ENCODE measurements at places on chromosomes 5 and 9.

- no peak for DNase-seq
Measured at GRCh38 chr5:97071101-97071500, 71.3 kb downstream of the LIX1 start.

GRCh38 chr5:116058346-116058936 is 26.2 kb downstream of the ARL14EPL start:
- no peak for DNase-seq

DNA sequence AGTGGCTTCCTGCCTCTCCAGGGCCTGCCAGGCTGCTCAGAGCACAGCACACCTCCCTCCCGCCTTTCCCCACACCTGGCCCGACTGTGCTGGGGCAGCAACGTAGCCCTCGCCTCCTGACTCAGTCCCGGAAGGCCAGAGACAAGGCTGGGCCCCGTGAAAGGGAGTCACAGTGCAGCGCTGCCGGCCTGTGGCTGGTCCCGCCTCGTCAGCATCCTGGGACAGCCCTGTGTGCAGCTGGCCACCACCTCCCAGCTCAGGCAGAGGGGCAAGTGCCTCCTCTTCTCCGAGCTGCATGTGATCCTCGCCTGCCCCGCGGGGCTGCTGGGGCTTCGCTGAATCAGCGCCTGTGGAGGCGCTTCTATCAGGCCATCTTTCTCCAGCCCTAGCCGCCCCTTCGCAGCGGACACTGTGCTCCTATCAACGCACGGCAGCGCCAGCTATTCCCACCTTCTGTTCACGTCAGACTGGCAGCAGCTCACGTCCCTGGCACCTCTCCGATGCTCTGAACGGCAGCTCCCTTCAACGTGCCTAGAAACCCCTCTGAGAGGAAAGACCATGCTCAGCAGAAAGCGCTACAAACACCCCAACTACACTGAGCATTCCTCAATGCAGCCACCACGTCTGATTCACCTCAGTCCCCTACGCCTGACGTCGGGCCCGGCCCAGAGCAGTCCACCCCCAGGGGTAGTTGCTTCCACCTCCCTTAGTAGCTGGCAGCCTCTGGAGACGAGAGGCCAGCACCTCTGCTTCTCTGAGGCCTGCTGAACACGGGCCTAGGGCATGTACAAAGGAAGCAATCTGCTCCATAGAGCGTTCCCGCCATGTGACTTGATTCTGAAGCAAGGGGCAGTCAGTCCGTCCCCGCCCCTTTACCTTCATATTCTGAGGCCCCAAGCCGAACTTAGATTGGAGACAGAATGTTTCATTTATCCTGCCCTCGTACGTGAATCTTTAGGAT is 78.8 kb downstream of the GPR21 start:
- no peak for DNase-seq

- DNase-seq, result no peak
Measured at GRCh38 chr9:35162605-35163315, 951 bp downstream of the UNC13B start.

- DNase-seq, result no peak
Measured at GRCh38 chr5:150589862-150590601, 50.4 kb upstream of the SYNPO start.

DNA sequence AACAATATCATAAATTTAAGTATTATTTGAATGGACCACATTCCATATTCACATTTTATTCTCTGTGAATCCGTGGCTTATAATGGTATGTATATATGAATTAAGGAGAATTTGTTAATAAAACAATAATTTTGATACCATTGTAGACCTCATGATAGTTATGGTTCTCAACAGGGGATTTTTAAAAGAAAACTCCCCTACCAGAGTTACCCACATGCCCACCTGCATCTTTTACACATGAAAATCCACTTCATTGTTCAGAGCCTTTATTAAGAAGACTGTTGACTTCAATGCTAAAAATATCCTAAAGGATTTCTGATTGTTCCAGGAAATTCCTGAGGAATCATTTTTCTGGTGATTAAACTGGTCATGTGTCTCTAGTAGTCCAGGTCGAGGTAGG is 557.7 kb upstream of the MEF2C start:
- no peak for DNase-seq

DNA sequence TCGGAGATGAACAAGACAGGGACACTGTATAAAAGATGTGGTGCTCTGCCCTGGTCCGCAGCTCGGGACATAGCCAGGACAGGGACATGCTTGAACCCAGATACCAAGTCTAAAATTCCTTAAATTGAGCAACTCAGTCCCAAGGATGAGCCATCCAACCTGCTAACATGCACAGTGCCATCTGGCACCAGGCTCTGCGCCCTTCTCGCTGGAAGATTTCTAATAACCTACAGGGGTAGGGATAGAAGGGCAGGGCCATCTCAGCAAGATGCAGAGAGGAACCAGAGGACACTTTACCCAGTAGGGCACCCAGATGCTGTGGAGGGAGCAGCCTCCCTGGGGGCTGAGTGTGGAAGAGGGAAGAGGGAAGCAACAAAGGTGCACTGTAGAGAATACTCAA is 60.1 kb downstream of the SEMA4D start:
- no peak for DNase-seq

DNA sequence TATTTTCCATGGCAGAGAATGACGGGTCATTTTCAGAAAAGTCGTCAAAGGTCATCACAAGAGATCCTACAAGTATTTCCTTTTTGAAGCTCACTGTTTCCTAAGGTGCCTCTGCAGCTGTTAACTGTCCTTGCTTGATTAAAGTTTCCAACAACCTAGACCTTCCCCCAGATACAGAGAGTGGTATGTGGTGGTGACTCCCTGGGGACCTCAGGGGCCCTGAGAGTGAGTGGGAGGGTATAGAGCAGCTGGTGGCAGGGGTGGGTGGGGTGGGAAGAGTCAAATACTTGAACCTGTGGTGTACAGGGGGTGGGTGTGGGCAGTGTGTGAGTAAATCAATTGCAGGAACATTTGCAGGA is 1.6 kb upstream of the CD72 start:
- no peak for DNase-seq

GRCh38 chr9:89448821-89449220 is 49.1 kb downstream of the SEMA4D start:
- no peak for DNase-seq

DNA sequence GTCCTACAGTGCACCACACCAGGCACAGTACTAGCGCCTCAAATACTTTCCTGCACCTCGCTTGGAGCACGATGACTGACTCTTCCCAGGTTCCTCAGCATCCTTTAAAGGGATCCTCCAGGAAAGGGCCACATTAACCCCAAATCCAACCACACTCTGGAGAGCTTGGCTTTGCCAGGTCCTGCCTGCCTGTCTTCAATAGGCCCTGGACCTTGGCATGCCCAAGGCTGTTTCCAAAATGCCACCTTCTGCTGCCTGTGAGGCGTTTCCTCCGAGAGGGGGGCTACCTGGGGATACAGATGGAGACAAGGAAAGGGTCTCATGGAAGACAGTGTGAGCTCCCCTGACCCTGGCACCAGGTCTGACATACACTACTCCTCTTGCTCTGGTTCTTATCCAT is 169.9 kb downstream of the DAB2IP start:
- no peak for DNase-seq

DNA sequence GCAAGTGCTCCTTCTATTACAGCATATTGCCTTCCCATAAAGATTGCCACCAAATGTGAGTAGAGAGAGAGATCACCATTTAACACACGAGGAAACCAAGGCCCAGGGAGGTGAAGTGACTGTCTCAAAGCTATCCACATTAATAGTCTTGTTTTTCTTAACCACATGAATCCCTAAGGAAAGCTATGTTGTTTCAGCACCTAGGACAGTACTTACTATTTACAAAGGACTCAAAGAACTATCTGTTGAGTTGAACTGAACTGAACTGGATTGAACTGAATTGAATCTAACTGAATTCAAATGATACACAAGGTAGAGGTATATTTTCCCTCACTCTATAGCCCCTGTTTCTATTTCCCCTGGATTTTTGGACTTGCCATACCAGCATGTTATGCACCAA is 430.4 kb downstream of the CAAP1 start:
- no peak for DNase-seq

GRCh38 chr5:80904533-80905187 is 55.5 kb upstream of the RASGRF2 start:
- no peak for DNase-seq

DNA sequence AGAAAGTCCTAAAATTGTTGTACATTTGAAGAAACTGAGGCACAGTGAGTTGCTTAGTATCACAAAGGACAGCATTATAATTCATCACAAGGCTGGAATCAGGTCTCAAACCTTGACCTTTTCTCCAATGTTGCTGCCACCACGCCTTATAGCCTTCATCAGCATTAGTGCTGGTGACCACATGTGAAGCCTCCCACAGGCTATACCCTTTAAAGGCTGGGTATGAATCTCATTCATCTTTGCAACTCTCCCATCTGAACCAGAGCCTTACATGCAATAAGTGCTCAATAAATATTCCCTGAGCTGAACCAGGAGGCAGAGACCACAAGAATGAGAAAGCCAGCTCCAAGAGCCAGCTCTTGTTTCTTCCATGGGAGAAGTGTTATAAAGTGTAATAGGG is 104.7 kb downstream of the SPOCK1 start:
- DNase-seq, result no peak

GRCh38 chr5:147985608-147986007 is 78.2 kb upstream of the SPINK5 start:
- DNase-seq, result no peak

GRCh38 chr9:38200431-38200830 is 131.4 kb upstream of the SHB start:
- no peak for DNase-seq

GRCh38 chr5:82104872-82105271 is 133.0 kb downstream of the ATG10 start:
- no peak for DNase-seq

- DNase-seq, result no peak
Measured at GRCh38 chr5:122730037-122730436, 44.8 kb upstream of the SNX2 start.

GRCh38 chr9:76519075-76519835 is 60.3 kb downstream of the GCNT1 start:
- no peak for DNase-seq

DNA sequence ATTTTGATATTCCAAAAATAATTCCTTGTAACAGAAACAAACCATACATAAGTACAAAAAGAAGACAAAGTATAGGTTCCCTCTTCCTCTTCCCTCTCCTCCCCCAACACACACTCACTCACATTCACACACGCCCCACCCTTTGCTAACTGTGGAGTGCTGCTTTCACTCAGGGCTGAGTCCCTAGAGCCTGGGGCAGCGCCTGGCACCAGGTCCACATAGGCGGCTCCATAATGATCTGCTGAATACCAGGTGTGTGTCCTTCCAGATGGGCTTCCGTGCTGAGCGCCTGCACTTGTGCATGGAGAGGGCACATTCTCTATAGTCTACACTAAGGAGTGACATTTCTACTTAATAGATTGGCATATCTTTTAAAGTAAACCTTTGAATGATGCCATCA is 3.7 kb downstream of the SEMA4D start:
- no peak for DNase-seq

GRCh38 chr9:134774410-134774809 is 106.2 kb upstream of the FCN2 start:
- DNase-seq, result no peak

GRCh38 chr9:131299961-131300347 is 10.4 kb downstream of the PLPP7 start:
- DNase-seq, result no peak

DNA sequence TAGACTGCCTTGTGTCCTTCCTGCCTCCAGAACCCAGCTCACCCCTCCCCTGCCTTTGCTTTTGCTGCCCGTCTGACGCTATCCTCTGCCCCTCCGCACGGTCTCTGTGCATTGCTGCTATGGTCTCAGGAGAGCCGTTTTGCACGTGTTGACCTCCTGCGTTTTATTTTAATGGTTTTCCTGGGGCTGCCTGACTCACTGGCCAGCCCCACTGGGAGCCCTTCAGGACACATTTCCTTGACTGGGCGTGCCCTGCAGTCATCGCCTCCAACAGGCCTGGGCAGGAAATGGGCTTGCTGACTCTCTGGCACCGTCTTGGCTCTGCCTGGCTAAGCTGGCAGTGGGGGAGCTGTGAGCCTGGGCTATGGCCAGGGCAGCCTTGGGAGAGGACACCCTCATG is 17.9 kb upstream of the ASS1 start:
- DNase-seq, result no peak

DNA sequence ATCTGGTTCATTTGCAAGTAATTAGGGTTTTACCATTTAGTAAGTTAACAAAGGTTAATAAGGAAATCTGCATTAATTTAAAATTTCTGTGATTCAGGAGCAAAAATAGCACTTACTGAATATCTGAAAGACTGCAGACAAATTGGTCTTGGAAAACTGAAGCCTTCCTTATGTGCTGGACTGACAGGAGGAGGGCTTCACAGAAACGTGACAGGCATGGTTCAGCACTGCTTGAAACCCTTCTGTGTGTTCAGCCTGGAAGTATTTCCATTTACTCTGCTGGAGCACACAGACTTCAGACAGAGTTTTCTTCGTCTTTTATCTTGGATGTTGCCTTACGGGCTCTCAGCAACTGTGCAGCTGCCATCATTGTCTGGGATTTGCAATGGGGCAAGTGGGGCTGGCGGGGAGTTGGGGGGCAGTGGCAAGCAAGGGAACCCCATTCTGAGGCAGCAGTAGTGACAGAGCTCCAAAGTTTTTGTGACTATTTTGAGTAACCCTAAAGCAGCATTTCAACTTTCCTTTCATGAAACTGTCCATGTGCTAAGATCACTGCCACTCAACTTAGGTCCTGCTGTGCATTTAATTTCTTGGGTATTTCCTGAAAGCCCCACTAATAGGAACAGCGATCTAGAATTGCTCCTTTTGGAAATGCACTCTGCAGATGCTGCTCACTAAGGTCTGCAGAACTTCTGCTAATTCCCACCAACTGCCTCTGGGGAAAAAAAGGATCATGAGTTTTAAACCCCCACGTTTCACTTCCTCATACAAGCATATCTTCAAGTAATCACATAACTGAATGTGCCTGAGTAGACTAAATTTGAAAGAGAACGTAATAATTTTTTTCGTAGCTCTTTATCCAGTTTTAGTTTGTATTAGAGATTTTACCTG is 56.6 kb downstream of the KCNN2 start:
- no peak for DNase-seq

- DNase-seq, result no peak
Measured at GRCh38 chr5:91223886-91224285, 159.2 kb downstream of the ARRDC3 start.

GRCh38 chr9:70031141-70031545 is 12.5 kb upstream of the MAMDC2 start:
- no peak for DNase-seq

- DNase-seq, result no peak
Measured at GRCh38 chr9:124272979-124273378, 15.2 kb downstream of the NEK6 start.

DNA sequence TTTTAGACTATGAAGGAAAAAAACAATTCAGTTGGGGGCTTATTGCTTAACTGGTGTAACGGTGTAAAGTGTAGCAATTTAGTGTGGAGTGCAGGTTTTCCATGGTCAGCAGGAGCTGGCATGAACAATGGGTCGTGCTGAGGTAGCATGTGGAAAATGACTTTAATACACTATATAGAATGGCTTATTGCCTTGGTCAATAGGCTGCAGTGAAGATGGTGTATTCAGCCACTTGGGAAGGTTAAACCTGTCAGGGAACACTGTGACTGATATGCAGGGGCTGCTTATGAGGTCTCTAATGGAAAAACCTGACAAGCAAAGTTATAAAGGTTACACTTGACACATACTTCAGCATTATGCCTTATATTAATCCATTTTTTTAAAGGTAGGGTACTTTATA is 764.7 kb upstream of the ARRDC3 start:
- no peak for DNase-seq

- DNase-seq, result no peak
Measured at GRCh38 chr9:98287384-98287783, 31.9 kb upstream of the TBC1D2 start.

GRCh38 chr5:1262381-1262780 is 32.5 kb downstream of the TERT start:
- DNase-seq, result no peak

GRCh38 chr5:174328631-174329299 is 283.3 kb downstream of the NSG2 start:
- DNase-seq, result no peak
